ENCODE measurements at places on chromosomes 3 and 15.

DNA sequence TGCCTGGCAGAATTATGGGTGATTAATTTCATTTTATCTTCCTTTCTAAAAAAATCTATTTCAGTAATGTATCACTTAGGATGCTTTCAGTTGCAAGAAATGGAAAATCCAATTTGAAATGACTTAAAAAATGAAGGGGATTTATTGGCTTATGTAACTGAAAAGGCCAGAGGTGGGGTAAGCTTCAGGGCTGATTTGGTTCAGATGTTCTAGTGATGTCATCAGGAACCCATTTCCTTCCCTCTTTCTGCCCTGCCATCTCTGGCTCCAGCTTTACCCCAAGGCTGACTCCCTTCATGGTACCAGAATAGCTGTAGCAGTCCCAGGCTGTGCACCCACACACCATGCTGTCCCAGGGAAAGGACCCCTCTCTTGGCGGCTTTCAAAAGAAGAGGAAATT, 18.5 kb upstream of the REC114 start:
- no peak for DNase-seq

GRCh38 chr15:85583923-85584390, 203.6 kb downstream of the AKAP13 start:
- no peak for DNase-seq

GRCh38 chr15:87740655-87741344, 515.7 kb downstream of the NTRK3 start:
- DNase-seq: no peak

GRCh38 chr3:141057946-141058800, 7.0 kb downstream of the SPSB4 start:
- DNase-seq: no peak

All from central memory CD4-positive, alpha-beta T cell (primary cell).